ENCODE measurements at places on chromosomes 2 and 18. TPM values are rescaled to one million over a fixed set of nuclear protein-coding genes. Genes with fewer than 3 reads are reported as not detected.

GRCh38 chr2:163591461-163591860 is 144.3 kb downstream of the FIGN start:
- no peak for DNase-seq

DNA sequence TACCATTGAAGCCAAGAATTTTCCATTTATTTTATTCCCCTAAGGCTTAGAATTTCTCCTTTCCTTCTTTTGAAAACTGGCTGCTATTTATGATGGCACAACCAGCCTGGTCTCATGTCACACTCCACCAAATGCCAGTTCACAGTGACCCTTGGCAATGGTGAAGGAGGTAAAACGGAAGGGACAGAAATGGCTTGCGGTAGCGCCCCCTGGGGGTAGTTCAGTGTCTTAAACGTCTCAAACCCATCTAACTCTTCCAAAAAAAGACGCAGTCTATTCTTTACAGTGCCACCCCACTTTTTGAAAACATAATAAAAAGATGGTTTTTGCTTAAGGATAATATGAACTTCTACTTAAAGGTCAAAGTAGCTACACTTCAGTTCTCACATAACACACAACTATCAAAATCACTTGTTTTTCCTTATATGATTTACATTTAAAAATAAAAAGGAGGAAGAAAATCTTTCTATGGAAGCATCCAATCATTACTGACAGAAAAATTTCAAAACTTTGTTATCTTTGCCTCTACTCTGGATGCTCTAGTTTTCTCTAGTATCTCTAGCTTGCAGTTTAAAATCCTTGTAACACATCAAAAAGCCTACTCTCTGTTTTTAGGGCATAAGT is 28.0 kb downstream of the PNO1 start:
- no peak for DNase-seq

- DNase-seq: no peak
Observed at GRCh38 chr2:198231562-198231961, 427.2 kb downstream of the PLCL1 start.

DNA sequence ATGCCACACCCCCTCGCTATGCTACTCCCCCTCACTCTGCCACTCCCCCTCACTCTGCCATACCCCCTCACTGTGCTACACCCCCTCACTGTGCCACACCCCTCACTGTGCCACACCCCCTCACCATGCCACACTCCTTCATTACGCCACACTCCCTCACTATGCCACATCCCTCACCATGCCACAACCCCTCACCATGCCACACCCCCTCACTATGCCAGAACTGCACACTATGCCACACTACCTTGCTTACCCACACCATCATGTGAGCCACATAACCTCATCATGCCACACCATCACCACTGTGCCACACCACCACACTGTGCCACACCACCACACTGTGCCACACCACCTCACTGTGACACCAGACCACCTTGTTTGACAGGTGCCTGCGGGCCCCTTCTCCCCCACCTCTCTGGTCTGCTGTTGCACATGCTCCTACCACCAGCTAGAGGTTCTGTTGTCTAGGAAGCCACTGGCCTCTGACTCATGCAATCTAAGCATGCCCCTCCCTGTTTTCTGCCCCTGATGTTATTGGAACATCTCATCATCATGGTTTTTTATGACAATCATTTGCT is 22.0 kb downstream of the MARCHF4 start:
- no peak for DNase-seq

DNA sequence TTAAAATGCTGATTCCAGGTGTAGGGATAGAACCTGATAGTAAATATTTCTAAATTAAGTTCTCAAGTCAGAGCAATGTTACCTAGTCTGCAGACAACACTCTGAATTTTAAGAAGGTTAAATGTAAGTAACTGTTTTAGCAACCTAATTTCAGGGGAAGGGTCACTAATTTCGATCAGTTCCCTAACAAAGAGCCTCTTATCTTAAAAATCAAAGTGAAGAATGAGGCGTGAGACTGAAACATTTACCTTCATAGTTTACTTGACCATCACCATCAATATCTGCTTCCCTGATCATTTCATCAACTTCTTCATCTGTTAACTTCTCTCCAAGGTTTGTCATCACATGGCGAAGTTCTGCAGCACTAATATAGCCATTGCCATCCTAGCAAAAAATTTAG is 6.4 kb upstream of the STPG4 start:
- no peak for DNase-seq

- DNase-seq: no peak
Observed at GRCh38 chr2:27573452-27573851, 9.4 kb upstream of the ZNF512 start.

GRCh38 chr18:76894566-76895346 is 72.4 kb downstream of the ZNF236 start:
- DNase-seq: no peak

GRCh38 chr18:74731097-74731496 is 133.4 kb downstream of the ZNF407 start:
- DNase-seq: no peak

GRCh38 chr2:29783666-29784065 is 137.7 kb downstream of the ALK start:
- no peak for DNase-seq

DNA sequence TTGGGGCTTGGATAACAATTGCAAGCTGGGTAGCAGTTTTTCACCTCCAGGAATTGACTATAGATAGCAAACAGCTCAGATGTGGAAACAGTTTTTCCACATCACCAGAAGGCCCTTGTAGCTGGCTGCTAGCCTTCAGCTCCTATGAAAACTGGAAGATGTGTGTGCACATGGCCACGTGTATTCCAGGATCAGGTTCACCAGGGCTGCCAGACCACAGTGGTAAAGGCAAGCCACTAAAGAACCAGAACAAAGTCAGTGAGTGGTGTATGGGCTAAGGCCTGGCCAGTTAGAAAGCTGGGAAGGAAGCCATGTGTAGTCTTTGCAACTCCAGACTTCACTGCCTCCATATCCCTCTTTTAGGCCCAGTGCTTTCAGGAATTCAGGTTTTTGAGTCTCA is 12.9 kb downstream of the LRRTM1 start:
- no peak for DNase-seq

GRCh38 chr2:98883780-98884211 is 52.2 kb downstream of the CRACDL start:
- no peak for DNase-seq

DNA sequence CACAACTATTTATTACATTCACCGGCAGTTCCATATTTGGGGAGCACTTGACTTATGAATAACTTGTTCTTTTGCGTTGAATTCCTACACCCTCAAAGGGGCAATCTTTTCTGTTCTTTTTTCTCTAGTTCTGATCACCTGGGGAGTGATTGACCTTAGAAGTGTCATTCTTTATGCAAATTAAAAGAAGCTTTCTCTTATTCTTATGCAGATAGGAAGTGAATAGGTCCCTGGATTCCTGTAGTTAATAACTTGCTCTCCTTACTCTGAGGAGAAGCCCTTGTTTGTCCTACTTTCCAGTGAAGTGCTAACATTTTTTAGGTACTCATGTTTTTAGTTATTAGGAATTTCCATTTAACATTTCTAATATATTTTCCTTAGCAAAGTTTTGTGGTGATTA is 569.8 kb upstream of the LRRTM1 start:
- DNase-seq: no peak

- DNase-seq: no peak
Observed at GRCh38 chr2:172922306-172922705, 153.3 kb upstream of the MAP3K20 start.

GRCh38 chr2:71346065-71346464 is 14.5 kb downstream of the ZNF638 start:
- no peak for DNase-seq

GRCh38 chr2:118903551-118904479 is 38.2 kb upstream of the MARCO start:
- no peak for DNase-seq

GRCh38 chr2:47043142-47043890 is 111.8 kb downstream of the STPG4 start:
- DNase-seq: peak; percentile 82

DNA sequence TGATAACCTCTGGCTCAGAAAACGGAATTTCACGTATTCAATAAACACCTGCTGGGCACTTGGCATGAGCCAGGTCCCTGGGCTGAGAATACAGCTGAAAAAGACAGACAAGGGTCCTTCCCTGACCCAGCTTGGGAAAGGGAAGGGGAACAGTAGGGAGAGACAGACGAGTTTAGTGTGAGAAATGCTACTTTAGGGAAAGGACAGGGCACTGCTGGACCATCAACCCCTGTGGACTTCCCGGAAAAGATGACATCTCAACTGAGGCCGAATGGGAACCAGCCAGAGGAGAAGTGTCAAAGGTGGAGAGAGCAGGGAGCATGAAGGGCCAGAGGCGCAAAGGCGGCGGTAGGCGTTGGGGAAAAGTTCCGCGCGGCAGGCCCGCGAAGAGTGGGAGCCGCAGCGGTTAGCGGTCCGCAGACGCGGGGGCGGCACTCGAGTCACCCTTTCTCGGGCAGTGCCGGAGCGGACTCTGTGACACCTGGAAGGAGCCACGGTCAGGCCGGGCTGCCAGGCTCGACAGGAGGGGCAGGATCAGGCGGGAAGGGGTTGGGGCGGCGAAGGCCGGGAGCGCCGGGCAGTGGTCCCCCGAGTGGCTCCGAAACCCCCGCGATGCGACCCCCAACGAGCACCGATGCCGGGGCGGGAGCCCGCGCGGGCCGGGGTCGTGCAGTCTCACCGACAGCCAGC is 519 bp downstream of the TEX261 start:
- no peak for DNase-seq

Gene XIRP2
- polyA plus RNA-seq: 0.23 TPM

Gene TMEM182
- polyA plus RNA-seq: 2.5 TPM

Gene PROKR1
- polyA plus RNA-seq: not detected

Gene TP53I3
- 88.3 TPM for polyA plus RNA-seq

Gene ERBB4
- polyA plus RNA-seq: not detected

Gene PNO1
- 10.5 TPM for polyA plus RNA-seq
